Stimulated activated CD4-positive, alpha-beta T cell treated with anti-CD3 and anti-CD28 coated beads, TNF-alpha, amount 100 ng/mL, for 24 hours (primary cell): ENCODE measurements at places on chromosomes 12 and 14.

GRCh38 chr12:74539765-74540526 lies 2.3 kb downstream of the ATXN7L3B start:
- DNase-seq: no peak

DNA sequence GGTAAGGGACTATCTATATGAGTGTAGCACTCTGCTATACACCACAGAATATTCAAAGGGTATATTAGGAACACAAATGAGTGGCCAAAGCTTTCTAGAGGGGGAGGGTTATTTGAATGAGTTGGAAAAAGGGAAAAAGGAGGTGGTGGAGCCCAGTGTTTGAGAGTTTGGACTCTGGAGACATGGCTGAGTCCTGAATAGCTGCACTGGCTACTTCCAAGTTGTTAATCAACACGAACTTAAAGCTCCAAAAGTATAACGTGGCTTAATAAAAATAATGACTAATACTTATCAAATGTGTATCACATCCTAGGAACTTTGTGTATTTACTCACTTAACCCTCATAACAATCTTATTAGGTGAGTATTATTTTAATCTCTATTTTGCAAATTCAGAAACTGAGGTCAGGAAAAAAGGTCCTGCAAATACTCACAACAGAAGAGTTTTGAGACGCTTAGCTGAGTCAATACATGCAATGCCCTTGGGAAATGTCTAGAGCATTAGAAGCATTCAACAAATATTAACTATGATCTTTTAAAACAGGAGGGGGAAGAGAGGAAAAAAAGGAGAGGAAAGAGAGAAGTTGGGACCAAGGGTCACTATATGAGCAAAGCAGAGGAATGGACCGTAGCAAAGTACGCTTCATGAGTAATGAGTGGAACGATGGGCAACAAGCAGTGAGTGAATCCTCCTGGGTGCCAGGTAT lies 189.5 kb upstream of the HMGA2 start:
- DNase-seq: no peak

DNA sequence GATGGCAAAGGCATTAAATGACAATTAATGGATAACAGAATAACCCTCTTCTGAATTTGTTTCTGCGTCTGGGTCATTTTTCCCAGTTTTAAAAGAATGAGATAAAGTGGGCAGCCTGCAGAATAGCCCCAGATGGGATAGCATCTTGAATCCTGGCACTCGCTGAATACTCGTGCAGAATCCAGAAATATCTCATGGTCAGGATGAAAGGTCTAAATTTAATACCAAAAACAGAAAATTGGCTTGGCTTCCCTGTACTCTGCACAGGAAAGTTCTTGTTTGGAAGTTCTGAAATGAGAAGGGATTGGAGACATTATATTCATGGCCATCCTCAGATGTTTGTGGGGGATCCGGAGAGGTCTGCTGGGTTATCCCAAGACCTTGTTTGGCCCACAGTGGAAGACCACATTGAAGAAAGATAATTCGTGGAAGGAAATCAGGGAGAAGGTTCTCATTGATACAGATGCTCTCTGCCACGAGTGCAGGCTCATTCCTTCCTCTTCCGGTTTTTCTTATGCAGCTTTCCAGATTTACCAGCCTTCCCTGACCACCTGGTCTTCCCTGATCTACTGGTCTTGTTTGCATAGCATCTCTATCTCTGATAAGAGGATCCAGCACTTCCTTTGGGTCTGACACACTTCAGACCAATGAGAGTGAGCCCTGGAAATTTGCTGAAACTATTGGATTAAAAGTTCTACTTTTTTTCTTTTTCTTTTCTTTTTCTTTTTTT lies 6.0 kb upstream of the IFT81 start:
- no peak for DNase-seq

DNA sequence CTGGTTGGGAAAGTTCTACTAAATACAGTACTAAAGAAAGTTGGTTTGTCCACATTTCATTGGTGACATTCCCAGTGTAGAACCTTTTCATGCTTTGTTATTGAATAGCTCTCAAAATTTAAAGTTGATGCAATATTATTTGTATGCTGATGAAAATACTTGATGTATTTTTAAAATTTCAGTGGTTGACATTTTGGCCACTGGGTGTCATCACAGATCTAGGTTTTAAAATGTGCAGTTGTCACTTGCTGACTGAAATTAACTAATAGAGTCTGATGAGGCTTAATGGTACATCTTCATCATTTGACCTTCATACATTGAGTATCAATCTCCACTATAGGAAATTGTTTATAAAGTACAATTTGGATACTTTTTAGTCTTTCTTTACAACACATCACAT lies 37.1 kb downstream of the CMAS start:
- DNase-seq: no peak

DNA sequence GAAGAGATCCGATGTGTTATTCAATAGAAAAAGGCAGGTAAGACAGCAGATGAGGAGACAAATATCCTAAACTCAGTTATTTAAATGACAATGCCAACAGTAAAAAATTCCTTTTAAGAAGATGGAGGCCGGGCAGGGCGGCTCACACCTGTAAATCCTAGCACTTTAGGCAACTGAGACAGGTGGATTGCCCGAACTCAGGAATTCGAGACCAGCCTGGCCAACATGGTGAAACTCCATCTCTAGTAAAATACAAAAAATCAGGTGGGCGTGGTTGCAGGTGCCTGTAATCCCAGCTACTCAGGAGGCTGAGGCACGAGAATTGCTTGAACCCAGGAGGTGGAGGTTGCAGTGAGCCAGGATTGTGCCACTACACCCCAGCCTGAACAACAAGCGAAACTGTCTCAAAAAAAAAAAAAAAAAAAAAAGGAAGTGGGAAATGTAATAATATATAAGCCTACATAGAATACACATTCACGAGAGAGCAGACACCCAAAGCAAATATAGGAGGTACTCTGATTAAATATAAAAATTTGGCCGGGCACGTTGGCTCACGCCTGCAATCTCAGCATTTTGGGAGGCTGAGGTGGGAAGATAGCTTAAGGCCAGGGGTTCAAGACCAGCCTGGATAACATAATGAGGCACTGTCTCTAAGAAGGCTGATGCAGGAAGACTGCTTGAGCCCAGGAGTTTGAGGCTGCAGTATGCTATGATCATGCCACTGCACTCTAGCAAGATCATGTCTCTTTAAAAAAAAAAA lies 19.0 kb downstream of the CORO1C start:
- DNase-seq: no peak

DNA sequence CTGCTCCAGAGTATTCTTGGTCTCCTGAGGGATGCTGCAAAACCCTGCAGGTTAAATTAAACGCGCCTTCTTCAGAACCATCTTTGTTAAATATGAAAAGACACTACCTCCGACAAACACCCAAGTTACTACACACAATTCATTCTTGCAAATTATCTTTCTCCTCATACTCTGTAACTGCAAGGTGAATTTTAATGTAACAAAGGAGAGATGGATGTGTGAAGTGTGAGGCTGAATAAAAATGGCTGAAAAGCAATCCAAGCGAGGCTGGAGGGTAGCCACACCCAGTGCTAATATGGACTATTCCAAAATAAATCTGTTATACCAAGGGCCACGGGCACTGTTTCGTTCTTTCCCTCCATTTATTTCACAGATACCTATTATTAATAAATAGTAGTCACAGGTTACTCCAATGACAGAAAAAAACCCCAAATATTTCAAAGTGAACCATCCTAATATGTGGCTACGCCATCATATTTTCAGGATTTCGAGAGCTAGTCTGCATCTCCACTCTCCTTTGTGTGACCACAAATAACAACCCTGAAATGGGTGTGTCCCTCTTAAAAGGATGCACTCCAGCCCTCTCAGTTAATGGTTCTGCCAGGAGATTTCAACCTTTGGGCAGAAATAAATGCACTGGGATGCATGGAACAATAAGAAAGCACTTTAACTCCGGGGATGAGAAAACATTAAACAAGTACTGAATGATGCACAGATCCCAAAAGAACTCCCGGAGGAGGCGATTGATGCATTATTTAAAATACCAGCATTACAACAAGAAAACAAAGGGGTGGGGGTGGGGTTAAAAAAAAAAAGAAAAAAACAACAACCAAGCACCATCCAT lies 53.1 kb upstream of the CCDC175 start:
- DNase-seq: no peak

DNA sequence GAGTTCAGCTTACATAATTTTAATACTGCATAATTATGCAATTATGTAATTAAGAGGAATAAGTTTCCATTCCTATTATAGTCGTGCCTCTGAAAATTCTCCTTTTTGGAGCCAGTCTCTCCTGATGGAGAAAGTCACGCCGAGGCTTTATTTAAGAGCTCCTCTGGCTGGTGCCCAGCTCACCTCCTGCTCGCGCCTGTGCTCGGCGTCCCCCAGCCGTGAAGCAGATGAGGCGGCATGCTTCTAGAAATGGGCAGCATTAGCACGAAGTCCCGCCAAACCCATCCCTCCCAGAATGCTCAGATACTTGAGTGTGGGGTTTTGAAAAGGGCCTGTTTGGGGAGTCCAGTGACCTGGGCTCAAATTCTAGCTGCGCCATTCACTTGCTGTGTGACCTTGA lies 153.0 kb downstream of the PHETA1 start:
- DNase-seq: no peak

- DNase-seq: no peak
Measured at GRCh38 chr12:46790066-46790465, 35.7 kb downstream of the SLC38A4 start.

DNA sequence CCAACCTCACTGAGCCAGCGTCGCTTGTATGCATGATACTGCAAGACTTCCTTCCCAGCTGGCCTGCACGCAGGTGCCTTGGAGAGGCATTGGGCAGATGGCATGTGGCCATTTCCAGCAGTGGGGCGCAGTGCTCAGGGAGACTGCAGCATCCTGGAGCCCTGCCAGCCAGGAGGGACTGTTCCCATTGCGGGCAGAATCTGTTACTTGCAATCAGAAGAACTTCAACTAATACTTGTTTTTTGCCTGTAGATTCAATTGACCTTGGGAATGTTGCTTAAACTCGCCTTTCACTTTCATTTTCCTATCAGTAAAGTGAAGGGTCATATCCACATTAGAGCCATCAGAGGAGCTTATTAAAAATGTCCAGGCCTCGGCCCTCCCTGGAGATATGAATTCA lies 29.8 kb downstream of the ANKRD9 start:
- no peak for DNase-seq

- DNase-seq: no peak
Measured at GRCh38 chr12:113021500-113021899, 35.0 kb upstream of the DTX1 start.
